ENCODE measurements at places on chromosomes 16 and 17.

GRCh38 chr17:80720610-80721577 lies 176.3 kb downstream of the RPTOR start:
- no peak for DNase-seq
- peaks cover 8% of the 10 kb centered on the region for H3K4me1 ChIP-seq
- H3K36me3 ChIP-seq, result no peaks in the 10 kb centered on the region
- H3K4me3 ChIP-seq, result no peak overlapping the region

- no peak overlapping the region for H3K4me3 ChIP-seq
- H3K4me1 ChIP-seq, result no peaks in the 10 kb centered on the region
- no peak for DNase-seq
- no peak overlapping the region for H3K27ac ChIP-seq
- no peaks in the 10 kb centered on the region for H3K27me3 ChIP-seq
These were observed 1.5 kb downstream of the PDIA2 start for GRCh38 chr16:284204-285120.

- peak overlapping the region; percentile 10 for H3K27ac ChIP-seq
- no peak overlapping the region for H3K4me3 ChIP-seq
- DNase-seq, result no peak
- no peaks in the 10 kb centered on the region for H3K36me3 ChIP-seq
- peaks cover 91% of the 10 kb centered on the region for H3K4me1 ChIP-seq
These were observed 4.6 kb upstream of the COL1A1 start for GRCh38 chr17:50205963-50206505.

GRCh38 chr16:85789773-85790172 lies 9.6 kb downstream of the EMC8 start:
- H3K27ac ChIP-seq, result no peak overlapping the region
- no peak for DNase-seq
- H3K4me1 ChIP-seq, result no peaks in the 10 kb centered on the region

DNA sequence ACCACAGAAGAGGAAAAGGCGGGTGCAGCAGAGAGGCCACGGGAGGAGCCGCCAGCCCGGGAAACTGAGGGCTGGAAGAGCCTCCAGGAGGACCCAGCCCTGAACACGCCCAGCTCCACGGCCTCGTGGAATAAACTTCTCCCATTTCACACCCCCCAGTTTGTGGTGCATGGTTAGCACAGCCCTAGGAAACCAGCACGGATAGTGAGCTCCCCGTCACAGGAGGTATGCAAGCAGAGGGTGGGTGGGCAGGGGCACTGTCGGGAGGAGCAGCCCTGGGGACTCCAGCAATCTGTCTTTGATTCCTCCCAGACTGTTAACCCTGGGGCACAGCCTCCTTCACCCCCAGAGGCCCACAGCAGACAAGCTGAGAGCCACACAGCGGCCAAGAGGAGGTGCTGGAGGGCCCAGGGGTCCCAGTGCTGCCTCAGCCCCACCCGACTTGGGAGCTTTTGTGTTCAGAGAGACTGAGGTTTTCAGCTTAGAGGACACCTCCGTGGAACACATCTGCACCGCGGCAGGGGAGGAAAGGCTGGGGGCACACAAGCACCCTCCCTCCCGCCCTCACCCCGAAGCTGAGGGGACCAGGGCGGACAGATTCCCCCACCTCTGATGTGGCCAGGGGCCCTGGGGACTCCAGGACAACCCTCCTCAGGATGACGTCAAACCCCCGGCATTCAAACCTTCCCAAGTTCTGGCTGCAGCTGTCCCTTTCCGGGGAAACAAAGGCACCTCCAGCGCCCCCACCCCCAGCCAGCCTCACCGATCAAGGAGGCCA lies 1.7 kb upstream of the IL17C start:
- peaks cover 11% of the 10 kb centered on the region for H3K36me3 ChIP-seq
- DNase-seq, result no peak
- H3K4me3 ChIP-seq, result no peak overlapping the region
- H3K27ac ChIP-seq, result no peak overlapping the region

DNA sequence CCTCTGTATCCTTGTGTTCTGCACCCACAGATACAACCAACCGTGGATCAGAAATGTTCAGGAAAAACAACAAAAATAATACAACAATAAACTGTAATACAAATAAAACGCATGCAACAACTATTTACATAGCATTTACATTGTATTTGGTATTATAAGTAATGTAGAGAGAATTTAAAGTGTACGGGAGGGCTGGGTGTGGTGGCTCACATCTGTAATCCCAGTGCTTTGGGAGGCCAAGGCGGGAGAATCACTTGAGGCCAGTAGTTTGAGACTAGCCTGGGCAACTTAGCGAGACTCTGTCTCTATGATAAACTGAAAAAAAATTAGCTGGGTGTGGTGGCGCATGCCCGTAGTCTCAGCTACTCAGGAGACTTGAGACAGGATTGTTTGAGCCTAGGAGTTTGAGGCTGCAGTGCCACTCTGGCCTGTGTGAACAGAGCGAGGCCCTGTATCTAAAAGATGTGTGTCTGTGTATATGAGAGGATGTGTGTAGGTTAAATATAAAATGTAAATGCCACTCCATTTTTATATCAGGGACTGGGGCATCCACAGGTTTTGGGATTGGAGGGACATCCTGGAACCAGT lies 13.3 kb downstream of the SEC14L1 start:
- H3K4me3 ChIP-seq, result no peak overlapping the region
- no peak for DNase-seq
- H3K36me3 ChIP-seq, result no peaks in the 10 kb centered on the region
- H3K27me3 ChIP-seq, result no peaks in the 10 kb centered on the region
- H3K27ac ChIP-seq, result no peak overlapping the region
